ENCODE measurements at places on chromosomes 5 and 9.
A peak's percentile ranks its signal among the peaks of the same experiment; 100 is the strongest.

DNA sequence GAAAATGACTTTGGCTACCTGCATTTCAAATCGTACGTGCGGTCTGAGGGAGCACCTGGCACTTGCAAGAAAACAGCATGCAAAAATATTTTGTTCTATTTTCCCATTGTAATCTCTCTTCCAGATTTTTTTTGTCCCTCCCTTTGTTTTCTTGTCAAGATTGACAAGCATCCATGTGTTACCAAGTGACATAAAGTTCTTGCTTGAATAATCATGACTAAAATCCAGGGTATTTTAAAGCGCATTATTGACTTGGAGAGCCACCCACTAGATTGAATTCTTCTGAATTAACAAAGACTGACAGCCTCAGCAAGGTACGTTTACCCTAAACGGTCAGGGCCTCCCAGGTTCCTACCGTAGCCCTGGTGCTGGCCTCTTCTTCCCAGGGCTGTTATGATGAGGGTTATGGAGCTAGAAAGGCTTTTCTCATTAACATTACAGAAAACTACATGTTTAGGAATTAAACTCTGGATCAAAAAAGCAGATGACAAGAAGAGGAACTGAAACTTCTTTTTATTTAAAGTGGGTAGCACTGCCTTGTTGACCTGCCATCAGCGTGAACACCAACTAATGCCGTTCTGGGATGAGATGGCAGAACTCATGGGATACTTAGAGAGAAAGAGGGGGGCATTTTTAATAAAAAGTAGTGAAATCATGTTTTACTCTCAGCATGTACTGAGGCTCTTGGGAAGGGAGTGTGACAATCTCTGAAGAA lies 297.0 kb downstream of the EFNA5 start:
- no peak for DNase-seq

- no peak for DNase-seq
These were observed 55.7 kb downstream of the FAM174A start for GRCh38 chr5:100590867-100591266.

DNA sequence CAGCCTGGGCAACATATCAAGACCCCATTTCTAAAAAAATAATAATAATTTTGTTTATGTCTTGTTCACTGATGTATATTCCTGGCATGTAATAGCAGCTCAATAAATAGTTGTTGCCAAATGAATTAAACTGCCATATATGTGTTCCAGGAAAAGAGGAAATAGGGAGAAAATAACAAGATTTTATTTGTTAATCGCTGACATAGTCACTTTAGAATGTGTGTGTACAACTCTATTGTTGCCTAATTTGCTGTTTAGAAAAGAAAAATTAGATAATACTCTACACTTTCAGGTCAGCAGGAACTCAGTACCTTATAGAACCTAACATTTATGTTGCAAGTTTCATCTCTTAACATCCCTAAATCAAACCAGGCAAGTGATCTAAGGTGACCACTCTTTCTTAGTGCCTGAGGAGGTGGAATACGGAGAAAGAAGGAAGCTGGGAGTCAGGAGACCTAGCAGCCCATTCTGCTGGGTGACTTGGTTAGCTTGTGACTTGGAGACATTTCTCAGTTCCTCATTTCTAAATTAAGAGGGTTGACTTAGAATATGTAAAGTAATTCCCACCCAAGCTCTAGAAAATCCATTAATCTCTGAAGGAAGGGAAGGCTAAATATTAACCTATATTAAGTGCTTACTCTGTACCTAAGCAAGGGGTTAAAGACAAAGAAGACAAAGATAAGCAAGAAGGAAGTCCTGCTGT lies 110.3 kb upstream of the IQGAP2 start:
- no peak for DNase-seq

GRCh38 chr9:93059011-93059714 lies 662 bp downstream of the SUSD3 start:
- no peak for DNase-seq

DNA sequence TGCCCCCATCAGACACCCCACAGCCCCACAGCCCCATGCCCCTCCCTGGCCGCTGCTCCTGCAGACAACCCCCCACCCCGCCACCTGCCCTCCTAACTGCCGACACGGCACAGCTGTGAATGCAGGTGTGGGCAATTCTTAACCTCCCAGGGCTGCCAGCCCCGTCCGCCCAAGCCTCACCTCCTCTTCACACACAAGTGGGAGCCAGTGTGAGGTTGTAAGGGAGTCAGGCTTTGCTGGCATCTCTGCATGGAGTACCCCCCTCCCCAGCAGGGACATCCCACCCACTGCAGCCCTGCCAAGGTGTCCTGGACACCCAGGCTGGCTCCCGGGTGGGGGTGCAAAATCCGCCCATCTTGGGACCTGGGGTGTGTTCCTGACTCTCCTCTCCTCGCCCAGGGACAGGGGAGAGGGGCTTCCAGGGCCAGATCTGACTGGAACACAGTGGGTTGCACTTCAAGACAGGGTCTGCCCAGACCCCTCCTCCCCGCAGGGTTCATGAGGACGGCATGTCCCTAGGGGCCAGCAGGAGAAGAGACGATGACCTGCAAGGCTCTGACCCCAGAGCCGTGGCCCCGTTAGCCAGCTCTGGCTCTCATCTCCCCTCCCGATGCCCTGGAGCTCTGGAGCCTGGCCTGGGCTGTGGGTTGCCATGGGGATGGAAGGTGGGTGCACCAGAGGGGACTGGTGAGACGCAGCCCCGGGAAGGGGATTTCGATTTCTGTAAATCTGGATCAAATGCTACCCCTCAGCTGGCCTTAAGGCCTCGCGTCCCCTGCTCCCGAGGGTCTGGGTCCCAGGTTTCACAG lies 34.4 kb downstream of the SARDH start:
- DNase-seq = no peak

GRCh38 chr5:51977014-51977413 lies 593.8 kb downstream of the ISL1 start:
- no peak for DNase-seq

- no peak for DNase-seq
These were observed 220.2 kb downstream of the AGTPBP1 start for GRCh38 chr9:85521371-85522197.

GRCh38 chr9:33185858-33186257 lies 18.7 kb upstream of the B4GALT1 start:
- DNase-seq = no peak

DNA sequence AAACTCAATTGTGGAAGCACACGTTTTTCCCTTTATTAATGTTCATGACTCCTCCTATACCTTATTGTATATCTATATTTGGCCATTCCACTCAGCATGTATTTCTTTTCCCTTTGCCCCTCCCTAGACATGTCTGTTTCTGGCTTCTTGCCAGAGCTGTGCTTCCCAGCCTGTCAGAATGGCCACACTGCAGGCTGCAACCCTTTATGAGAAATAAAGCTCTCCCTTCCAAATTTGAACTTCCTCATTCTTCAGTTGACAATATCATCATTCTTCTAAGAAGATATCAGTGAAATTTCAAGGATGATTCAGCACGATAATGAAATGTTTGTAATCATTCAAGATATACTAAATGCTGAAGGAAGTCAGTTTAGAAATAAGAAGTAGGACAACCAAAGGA lies 107.6 kb upstream of the PRSS3 start:
- no peak for DNase-seq

DNA sequence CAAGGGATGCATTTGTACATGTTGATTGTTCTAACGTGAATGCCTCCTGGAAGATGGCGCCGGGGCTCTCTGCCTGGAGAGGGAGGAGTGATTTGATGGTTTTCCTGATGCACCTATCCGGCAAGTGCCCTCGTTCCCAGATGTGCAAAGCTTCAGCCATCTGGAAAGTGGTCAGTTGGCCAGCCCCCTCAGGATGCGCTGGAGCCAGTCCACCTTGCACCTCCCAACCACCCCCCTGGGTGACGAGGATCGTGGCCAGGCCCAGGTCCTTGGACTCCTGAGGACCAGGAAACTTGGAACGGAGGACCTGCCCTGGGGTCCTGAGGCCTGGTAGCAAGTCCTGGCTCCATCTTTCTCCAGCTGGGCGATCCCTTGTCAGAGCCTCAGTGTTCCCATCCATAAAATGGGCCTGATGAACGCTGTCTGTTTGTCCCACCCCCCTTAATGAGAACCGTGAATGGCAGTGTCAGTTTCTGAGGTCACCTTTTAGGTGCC lies 23.6 kb upstream of the RNU6ATAC start:
- DNase-seq = no peak

- DNase-seq = no peak
These were observed 14.3 kb downstream of the SYK start for GRCh38 chr9:90815944-90816357.

- no peak for DNase-seq
These were observed 24.0 kb upstream of the MCCC2 start for GRCh38 chr5:71563161-71563560.

DNA sequence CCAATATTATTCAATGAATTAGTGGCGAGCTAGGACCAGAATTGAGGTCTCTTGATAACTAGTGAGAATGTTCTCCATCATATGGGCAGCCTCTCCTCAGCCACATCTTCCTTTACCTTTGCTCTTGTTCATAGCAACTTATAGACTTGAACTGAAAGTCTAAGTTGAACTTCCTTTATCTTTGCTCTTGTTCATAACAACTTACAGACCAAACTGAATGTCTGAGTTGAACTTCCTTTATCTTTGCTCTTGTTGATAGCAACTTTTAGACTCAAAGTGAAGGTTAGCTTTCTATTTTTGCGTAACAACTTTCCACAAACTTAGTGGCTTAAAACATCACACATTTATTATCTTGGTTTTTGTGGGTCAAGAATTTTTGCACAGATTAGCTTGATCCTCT lies 146.4 kb upstream of the C9orf72 start:
- DNase-seq = no peak

DNA sequence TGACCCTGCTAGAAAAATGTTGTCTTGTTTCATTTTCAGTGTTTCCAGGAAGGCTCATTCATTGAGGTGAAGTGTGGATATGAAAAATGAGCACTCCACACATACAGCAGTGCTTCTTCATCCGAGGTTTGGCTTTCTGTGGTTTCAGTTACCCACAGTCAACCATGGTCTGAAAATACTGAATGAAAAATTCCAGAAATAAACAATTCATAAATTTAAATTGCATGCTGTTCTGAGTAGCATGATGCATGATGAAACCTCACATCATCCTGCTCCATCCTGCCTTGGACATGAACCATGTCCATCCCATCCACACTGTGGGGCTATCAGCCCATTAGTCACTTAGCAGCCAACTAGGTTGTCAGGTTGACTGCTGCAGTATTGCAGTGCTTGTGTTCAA lies 10.4 kb upstream of the SLC45A2 start:
- DNase-seq = peak; percentile 52

DNA sequence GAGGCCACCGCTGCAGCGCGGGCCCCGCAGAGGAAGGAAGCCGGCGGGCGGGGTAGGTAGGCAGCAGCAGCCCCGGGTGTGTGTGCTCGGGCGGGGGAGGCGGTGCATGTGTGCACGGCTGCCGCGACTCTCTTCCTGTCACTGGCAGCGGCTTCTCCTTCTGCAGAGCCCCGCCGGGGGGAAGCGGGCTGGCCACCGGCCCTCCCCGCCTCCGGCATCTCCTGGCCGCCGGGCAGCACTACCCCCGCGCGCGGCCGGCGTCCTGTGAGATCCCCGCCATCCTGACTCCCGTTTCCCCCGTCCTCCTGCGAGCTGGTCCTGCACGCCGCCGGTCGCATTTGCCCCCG lies 315 bp downstream of the PIK3R1 start:
- peak; percentile 63 for DNase-seq

GRCh38 chr9:92266486-92266885 lies 27.0 kb downstream of the IARS1 start:
- no peak for DNase-seq

GRCh38 chr5:74638970-74639806 lies 1.3 kb downstream of the ENC1 start:
- DNase-seq = no peak

DNA sequence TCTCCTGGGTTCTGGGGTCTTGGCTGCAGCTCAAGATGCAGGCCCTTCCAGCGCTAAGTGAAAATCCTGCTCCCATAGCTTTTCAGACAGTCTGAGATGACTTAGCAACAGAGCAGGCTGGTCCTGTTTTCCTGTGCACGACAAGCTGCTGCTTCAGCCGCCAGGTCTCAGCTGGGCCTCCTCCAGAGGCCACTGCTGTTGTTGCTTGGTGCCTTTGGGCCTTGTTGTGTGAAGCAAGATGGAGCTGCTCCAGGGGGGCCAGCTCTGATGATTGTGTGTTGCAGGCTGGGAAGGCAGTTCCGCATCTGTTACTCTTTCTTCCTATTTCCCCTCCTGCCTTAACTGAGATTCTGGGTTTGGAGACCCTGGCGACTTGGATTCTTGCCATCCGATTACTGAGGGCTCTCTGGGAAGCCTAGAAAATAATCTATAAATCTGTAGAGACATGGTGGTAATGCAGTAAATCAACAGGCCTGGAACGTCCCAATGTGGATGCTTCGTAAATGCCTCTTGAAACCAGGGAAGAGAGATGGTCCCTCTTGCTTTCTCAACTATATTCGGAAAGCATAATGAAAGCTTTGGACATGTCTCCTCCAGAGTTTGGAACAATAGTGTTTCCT lies 3.2 kb downstream of the MAP1B start:
- no peak for DNase-seq

DNA sequence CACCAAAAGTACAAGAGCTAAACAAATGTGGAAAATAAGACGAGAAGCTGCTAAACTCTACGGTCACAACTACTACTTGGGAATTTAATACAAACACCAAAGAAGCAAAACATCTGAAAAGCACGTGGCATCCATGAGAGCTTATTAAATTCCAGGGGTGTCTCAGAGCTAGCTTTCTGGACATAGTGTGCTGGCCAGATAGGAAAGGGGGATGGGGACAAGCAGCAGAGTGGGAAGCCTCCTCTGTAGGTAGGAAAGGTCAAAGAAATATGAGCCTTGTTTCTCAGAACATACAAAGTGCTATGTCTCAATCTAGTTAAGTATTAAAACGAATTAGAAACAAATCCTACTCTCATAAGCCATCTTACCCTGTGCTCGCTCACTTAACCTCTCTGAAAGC lies 51.3 kb upstream of the GOLPH3 start:
- no peak for DNase-seq

DNA sequence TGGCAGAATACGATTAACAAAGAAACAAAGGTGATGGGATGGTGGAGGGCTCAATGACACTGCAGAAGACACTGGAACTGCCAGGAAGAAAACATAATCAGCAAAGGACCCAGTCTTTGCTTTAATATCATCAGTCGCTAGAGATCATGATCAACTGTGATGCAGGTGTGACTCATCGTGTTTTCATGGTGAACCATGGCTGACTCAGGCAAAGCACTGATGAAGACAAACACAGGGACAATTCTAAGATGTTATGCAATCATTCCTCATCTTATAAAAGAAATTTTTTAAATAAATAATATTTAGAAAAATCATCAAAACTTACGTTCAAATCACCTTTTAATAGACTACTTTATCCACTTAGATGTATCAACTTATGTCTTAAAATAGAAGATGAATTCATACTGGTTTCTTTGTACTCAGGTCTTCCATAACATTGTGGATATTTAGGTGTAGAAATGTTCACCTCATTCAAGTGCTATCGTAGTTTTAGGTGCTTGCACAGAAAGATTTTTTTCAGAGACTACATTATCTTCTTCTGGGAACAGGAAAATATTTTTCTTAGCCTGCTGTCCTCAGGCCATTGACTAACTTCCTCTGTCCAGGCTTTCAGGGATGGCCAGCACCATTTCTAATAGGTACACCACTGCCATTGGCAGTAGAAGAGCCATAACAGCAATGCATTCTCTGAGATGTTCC lies 673.4 kb upstream of the MEF2C start:
- peak; percentile 48 for DNase-seq

All from hepatic stellate cell (primary cell).